ENCODE measurements at places on chromosomes 3 and 15. TPM values are rescaled to one million over a fixed set of nuclear protein-coding genes. Genes with fewer than 3 reads are reported as not detected.

GRCh38 chr3:52723935-52724334 lies 18.0 kb downstream of the SPCS1 start:
- no peak overlapping the region for H3K27ac ChIP-seq
- H3K36me3 ChIP-seq, result peaks cover 37% of the 10 kb centered on the region
- DNase-seq, result no peak
- no peaks in the 10 kb centered on the region for H3K27me3 ChIP-seq

DNA sequence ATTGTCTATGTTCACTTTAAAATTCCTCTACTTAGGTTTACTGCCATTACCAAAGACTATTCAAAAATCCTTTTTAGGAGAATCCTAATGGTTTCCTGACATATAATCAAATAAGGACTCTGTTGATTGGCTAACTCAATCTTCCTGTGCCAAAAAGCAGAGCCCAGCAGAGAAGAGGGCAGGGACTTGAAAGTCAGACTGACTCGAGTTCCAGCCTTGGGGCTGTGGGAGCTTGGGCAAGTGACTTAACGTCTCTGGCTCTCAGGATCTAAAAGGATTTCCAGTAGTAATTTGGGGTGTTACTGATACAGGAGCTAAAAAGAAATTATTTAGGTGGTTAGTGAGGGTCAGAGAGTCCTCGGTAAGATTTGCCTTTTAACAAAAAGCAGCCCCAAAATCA lies 10.9 kb downstream of the CCR5 start:
- no peak overlapping the region for H3K27ac ChIP-seq
- H3K4me1 ChIP-seq, result peaks cover 16% of the 10 kb centered on the region
- no peaks in the 10 kb centered on the region for H3K27me3 ChIP-seq
- DNase-seq, result peak; percentile 47
- no peaks in the 10 kb centered on the region for H3K36me3 ChIP-seq

DNA sequence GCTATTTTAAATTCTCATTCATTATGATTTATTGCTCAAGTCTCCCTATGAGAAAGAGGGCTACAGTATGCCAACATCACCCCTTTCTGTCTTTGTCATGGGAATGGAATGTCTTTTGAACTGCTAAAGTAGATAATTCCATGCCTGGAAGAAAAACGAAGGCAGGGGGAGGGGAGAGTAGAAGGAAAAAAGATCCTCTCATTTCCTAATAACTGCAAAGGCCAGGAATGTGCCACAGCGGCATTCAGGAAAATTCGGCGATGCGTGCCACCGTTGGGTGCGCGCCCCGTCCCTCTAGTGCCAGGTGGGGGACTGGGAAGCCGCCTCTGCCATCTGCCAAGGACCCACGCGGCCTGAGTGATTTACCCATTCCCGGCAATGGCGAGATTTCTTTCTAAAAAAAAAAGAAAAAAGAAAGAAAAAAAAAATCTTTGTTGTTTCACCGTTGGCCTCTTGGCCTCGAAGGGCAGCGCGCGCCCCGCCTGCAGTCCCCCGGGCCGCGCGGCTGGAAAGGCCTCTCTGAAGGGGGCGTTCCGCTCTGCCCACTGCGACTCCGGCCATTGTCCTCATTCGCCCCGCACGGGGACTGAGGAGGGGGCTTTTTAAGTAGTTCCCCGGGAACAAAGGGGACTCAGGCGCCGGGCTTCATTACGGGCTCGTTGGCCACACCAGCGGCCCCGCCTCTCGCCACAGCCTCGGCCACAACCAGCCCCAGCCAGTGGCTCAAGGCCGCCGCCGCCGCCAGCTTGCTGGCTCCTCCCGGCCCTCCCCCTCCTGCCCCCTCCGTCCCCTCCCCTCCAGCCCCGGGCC lies 54.5 kb downstream of the CPN2 start:
- peaks cover under 1% of the 10 kb centered on the region for H3K27me3 ChIP-seq
- no peaks in the 10 kb centered on the region for H3K36me3 ChIP-seq
- peak overlapping the region; percentile 66 for H3K4me3 ChIP-seq
- H3K4me1 ChIP-seq, result peaks cover 5% of the 10 kb centered on the region
- H3K27ac ChIP-seq, result peak overlapping the region; percentile 96
- peak; percentile 94 for DNase-seq

DNA sequence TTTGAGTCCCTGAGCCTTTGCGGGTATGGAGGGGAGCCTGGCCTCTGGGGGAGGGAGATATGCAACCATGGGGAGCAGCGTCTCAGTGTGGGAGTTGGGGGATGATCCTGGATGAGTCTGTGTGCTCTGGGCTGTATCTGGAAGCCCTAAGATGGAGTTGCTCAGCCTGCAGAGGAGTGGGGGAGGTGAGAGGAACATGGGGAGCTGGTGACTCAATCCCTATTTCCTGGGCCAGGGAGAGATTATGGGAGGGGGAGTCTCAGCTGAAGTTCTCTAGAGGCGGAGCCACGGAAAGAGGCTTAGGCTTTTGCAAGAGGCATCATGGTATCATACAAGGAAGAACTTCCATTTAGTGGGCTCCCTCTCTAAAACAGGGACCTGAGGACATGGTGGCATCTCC lies 59.5 kb upstream of the TMEM115 start:
- H3K36me3 ChIP-seq, result no peaks in the 10 kb centered on the region
- H3K4me1 ChIP-seq, result no peaks in the 10 kb centered on the region
- H3K4me3 ChIP-seq, result no peak overlapping the region
- H3K27ac ChIP-seq, result no peak overlapping the region
- H3K27me3 ChIP-seq, result no peaks in the 10 kb centered on the region
- no peak for DNase-seq

DNA sequence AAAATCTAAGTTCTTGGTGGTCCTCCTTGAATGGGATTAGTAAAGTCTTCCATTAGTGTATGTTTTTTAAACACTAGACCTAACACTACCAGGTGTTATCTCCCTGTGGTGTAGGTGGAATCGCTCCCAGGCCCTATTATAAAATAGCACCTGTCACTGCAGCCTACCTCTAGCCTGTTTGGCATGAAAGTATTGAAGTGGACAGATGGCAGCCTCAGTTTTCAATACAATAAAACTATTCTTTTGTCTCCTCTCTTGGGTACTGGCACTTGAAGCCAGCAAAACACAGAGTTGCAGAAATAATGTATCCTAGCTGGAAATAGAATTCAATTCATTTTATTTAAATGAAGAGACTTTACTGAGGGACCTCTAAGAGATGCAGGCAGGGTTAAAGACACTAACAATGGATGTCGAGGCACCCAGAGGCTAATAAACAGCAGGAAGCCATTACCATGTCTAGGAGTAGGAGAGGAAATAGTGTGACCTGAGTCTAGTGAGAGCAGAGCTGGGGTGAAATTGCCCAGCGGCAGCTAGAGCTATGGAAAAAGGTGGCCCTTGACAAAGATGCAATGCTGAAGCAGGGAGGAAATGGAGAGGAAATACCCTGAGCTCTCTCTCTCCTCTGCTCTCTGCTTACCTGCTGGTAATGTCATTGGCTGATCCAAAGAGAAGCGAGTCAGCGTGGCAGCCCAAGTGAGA lies 49.1 kb upstream of the TMEM158 start:
- no peak overlapping the region for H3K4me3 ChIP-seq
- H3K27me3 ChIP-seq, result no peaks in the 10 kb centered on the region
- no peaks in the 10 kb centered on the region for H3K36me3 ChIP-seq
- DNase-seq, result peak; percentile 56
- H3K27ac ChIP-seq, result no peak overlapping the region

GRCh38 chr3:124333931-124334640 lies 342.2 kb upstream of the ROPN1 start:
- H3K4me3 ChIP-seq, result no peak overlapping the region
- no peaks in the 10 kb centered on the region for H3K4me1 ChIP-seq
- H3K36me3 ChIP-seq, result no peaks in the 10 kb centered on the region
- no peak overlapping the region for H3K27ac ChIP-seq
- H3K27me3 ChIP-seq, result no peaks in the 10 kb centered on the region
- DNase-seq, result peak; percentile 49

DNA sequence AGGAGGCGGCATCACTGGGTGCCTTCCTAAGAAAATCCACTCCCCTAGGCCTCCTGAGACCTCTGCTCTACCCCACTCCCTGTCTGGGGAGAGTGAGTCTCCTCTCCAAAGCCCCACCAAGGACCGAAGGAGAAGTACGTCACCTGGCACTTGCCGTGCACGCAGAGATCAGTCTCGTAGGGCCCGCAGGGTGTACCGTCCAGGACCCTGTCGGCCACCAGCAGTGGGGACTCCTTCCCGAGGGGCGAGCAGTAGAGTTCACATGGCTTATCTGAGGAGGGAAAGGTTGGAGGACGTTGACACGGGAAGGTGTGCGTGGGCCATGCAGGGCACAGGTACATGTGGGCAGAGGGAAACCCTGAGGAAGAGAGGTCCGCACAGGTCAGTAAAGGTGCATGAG lies 232.9 kb downstream of the ADAMTS17 start:
- DNase-seq, result no peak
- no peak overlapping the region for H3K4me3 ChIP-seq
- no peaks in the 10 kb centered on the region for H3K36me3 ChIP-seq
- H3K4me1 ChIP-seq, result no peaks in the 10 kb centered on the region
- no peaks in the 10 kb centered on the region for H3K27me3 ChIP-seq

The ALCAM gene
- total RNA-seq, result 36.3 TPM
